Kidney (tissue), 22 donors: ENCODE measurements at places on chromosomes 5 and 9. TPM values are rescaled to one million over a fixed set of nuclear protein-coding genes. Genes with fewer than 3 reads are reported as not detected.

- H3K36me3 ChIP-seq = no peaks in the 10 kb centered on the region
- H3K4me3 ChIP-seq = no peak overlapping the region
- H3K27me3 ChIP-seq = no peaks in the 10 kb centered on the region
- H3K4me1 ChIP-seq = no peaks in the 10 kb centered on the region
- DNase-seq = no peak
Measured at GRCh38 chr5:62340392-62340791, 34.4 kb downstream of the KIF2A start.

GRCh38 chr9:3193791-3194190 is 332.0 kb downstream of the RFX3 start:
- H3K27me3 ChIP-seq = no peaks in the 10 kb centered on the region
- DNase-seq = no peak
- H3K27ac ChIP-seq = no peak overlapping the region
- H3K4me3 ChIP-seq = no peak overlapping the region

DNA sequence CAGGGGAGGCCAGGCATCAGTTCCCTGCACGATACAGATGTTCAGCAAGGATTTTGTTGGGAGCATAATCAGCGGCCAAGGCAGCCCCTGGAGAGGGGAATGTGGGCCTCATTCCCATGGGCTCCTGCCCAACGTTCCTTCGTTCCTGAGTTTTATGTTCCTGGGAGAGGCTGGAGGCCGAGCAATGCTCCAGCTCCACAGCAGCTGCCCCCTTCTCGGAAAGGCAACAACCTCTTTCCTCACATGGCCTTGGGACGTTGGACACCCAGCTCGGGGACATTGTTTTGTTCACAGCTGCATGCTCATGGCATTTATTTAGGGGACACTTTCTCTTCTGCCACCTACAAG is 63.8 kb upstream of the COL15A1 start:
- H3K4me3 ChIP-seq = no peak overlapping the region
- H3K4me1 ChIP-seq = no peaks in the 10 kb centered on the region
- H3K27ac ChIP-seq = peak overlapping the region; percentile 15
- H3K36me3 ChIP-seq = no peaks in the 10 kb centered on the region
- DNase-seq = no peak
- H3K27me3 ChIP-seq = no peaks in the 10 kb centered on the region

- no peak for DNase-seq
- H3K27me3 ChIP-seq = no peaks in the 10 kb centered on the region
- H3K36me3 ChIP-seq = no peaks in the 10 kb centered on the region
- H3K4me1 ChIP-seq = no peaks in the 10 kb centered on the region
Measured at GRCh38 chr5:179240561-179240960, 104.7 kb downstream of the ADAMTS2 start.

DNA sequence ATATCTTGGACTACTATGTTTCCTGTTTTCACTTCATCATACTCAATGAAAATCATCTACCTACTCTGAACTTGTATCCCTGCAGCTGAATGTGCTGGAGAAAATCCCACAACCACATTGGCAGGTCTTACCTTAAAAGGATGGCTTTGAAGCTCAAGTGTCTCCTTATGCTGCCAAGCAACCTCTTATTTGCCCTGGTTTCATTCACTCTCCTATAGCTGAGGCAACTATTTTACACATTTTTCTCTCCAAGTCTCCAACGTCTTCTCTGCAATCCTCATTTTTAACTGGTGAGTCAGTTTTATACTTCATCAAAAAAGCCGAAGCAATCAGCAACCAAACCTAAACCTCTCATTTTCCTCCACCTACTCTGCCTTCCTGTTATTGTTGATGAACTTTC is 49.7 kb downstream of the POU4F3 start:
- no peak overlapping the region for H3K4me3 ChIP-seq
- no peak for DNase-seq
- no peaks in the 10 kb centered on the region for H3K36me3 ChIP-seq
- no peaks in the 10 kb centered on the region for H3K27me3 ChIP-seq
- no peak overlapping the region for H3K27ac ChIP-seq

DNA sequence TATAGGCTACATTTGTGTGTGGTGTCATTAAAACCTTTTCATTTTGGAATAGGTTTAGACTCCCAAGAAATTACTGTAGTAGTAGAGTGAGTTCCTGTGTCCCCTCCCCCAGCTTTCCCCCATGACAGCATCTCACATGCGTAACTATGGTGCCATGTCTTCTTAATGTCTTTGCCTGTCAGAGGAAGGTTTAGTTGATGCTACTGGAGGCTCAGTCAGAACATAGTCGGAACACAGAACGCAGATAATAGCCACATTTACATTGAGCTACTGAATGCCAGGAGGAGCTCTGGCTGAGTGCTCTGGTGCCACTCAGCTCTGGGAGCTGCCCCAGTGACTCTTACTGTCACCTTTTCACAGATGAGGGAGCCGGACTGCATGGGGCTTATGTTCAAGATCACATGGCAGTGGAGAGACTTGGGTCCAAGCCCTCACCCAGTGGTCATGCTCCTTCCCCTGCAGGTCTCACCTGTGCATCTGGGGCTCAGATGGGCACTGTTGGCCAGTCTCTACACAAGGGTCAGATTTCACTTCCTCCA is 223.6 kb downstream of the AOPEP start:
- no peak for DNase-seq
- H3K4me1 ChIP-seq = peaks cover 34% of the 10 kb centered on the region
- H3K36me3 ChIP-seq = no peaks in the 10 kb centered on the region
- no peaks in the 10 kb centered on the region for H3K27me3 ChIP-seq
- peak overlapping the region; percentile 79 for H3K27ac ChIP-seq
- H3K4me3 ChIP-seq = no peak overlapping the region

- no peaks in the 10 kb centered on the region for H3K4me1 ChIP-seq
- no peak for DNase-seq
- no peaks in the 10 kb centered on the region for H3K36me3 ChIP-seq
- no peak overlapping the region for H3K4me3 ChIP-seq
- no peaks in the 10 kb centered on the region for H3K27me3 ChIP-seq
- H3K27ac ChIP-seq = no peak overlapping the region
Measured at GRCh38 chr5:71883742-71884103, 164.6 kb downstream of the CARTPT start.

DNA sequence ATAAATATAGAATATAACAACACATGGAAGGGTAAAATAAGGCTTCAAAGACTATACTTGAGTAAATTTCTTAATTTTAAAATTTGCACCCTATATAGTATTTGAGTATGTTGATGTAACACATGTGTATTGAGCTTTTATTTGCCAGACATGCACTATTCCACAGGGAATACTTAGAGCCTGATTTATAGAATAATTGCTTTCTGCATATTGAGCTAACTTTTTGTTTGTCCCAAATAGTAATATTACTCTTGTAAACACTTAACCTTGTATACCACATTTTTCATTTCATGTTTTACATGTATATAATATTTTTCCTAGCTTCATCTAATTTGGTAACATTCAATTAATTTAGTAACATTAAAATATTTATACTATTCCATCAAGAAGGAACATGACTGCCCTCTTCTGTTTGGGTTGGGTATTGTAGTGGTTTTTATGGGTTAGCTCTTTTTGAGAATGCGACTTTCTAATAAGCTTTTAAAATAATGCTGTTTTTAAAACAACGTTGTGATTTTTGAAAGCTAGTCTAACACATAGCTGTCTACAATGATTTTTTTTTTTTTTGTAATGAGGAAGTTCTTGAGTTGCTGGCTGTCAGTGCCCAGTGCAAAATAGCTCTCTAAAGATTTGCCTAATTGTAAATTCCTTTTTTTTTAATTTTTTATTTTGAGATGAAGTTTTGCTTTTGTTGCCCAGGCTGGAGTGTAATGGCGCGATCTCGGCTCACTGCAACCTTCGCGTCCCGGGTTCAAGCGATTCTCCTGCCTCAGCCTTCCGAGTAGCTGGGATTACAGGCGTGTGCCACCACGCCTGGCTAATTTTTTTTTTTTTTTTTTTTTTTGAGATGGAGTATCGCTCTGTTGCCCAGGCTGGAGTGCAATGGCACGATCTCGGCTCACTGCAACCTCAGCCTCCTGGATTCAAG is 4.8 kb downstream of the SUB1 start:
- no peaks in the 10 kb centered on the region for H3K27me3 ChIP-seq
- H3K27ac ChIP-seq = no peak overlapping the region
- no peak overlapping the region for H3K4me3 ChIP-seq
- H3K36me3 ChIP-seq = peaks cover 7% of the 10 kb centered on the region
- DNase-seq = no peak

DNA sequence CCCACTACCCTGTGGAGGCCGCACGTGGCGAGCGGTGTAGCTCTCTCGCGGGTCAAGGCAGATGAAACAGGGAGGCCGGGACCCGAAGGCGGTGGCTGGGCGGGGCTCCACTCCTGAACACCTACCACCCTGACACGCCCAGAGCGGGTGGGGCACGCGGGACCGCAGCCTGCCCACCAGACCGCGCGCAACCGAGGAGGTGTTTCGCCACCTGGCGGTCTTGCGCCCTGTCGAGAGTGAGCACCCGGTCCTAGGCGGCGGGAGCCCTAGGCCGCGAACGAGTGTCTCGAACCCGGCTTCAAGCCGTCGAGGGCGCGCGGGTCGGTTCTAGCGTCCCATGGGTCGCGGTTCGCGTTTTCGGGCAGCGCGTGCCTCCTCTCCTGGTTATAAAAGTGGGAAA is 2.2 kb upstream of the EXOSC3 start:
- no peaks in the 10 kb centered on the region for H3K27me3 ChIP-seq
- no peak overlapping the region for H3K4me3 ChIP-seq
- peaks cover 12% of the 10 kb centered on the region for H3K36me3 ChIP-seq
- no peak overlapping the region for H3K27ac ChIP-seq
- no peaks in the 10 kb centered on the region for H3K4me1 ChIP-seq
- no peak for DNase-seq

DNA sequence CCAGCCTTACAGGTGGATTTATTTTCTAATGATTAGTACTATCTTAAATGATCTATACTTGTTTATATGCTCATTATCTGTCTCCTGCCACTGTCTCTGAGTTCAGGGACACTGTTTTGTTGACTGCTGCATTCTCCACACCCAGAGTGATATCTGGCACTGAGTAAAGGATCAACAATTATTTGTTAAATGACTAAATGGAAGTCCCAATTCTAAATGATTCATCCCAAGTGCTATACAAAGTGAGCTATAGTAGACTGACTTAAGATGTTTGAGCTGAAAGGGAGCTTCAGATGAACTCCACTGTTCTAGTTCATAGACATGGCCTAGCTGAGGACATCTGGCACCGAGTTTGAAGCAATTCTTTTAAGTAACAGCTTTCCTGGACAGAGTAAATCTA is 40.5 kb downstream of the ITGA2 start:
- H3K4me3 ChIP-seq = no peak overlapping the region
- no peak overlapping the region for H3K27ac ChIP-seq
- H3K4me1 ChIP-seq = no peaks in the 10 kb centered on the region
- DNase-seq = no peak
- no peaks in the 10 kb centered on the region for H3K36me3 ChIP-seq
- H3K27me3 ChIP-seq = no peaks in the 10 kb centered on the region

GRCh38 chr5:148408092-148408491 is 24.3 kb downstream of the FBXO38 start:
- H3K4me3 ChIP-seq = no peak overlapping the region
- peaks cover 17% of the 10 kb centered on the region for H3K36me3 ChIP-seq
- H3K27me3 ChIP-seq = no peaks in the 10 kb centered on the region
- no peak overlapping the region for H3K27ac ChIP-seq

GRCh38 chr9:135492886-135493669 is 7.4 kb upstream of the MRPS2 start:
- H3K4me1 ChIP-seq = no peaks in the 10 kb centered on the region
- H3K27me3 ChIP-seq = no peaks in the 10 kb centered on the region
- no peaks in the 10 kb centered on the region for H3K36me3 ChIP-seq
- H3K4me3 ChIP-seq = no peak overlapping the region
- DNase-seq = no peak

GRCh38 chr5:142894749-142895148 is 124.6 kb downstream of the ARHGAP26 start:
- no peak for DNase-seq
- H3K4me1 ChIP-seq = no peaks in the 10 kb centered on the region
- no peak overlapping the region for H3K4me3 ChIP-seq
- H3K36me3 ChIP-seq = no peaks in the 10 kb centered on the region
- H3K27ac ChIP-seq = no peak overlapping the region

DNA sequence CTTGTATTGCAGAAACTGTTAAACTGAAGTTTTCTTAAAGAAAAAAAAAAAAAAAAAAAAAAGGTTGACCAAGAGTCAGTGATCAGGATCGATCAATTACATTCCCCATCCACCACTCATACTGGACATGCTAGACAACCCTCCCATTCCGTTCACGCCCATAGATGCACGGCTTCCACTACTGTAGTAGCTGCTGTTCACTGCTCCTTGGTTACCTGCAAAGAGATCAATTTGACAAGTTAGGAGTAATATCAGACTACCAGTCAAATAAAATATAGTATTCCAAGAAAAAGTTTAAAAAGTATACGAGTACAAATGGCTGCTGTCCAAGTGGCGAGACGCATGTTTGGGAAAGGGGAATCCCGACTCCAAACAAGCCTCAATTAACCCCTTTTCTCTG is 8.7 kb downstream of the HNRNPH1 start:
- H3K36me3 ChIP-seq = peaks cover 92% of the 10 kb centered on the region
- no peaks in the 10 kb centered on the region for H3K27me3 ChIP-seq
- H3K4me3 ChIP-seq = no peak overlapping the region
- no peak overlapping the region for H3K27ac ChIP-seq
- H3K4me1 ChIP-seq = peaks cover 7% of the 10 kb centered on the region

DNA sequence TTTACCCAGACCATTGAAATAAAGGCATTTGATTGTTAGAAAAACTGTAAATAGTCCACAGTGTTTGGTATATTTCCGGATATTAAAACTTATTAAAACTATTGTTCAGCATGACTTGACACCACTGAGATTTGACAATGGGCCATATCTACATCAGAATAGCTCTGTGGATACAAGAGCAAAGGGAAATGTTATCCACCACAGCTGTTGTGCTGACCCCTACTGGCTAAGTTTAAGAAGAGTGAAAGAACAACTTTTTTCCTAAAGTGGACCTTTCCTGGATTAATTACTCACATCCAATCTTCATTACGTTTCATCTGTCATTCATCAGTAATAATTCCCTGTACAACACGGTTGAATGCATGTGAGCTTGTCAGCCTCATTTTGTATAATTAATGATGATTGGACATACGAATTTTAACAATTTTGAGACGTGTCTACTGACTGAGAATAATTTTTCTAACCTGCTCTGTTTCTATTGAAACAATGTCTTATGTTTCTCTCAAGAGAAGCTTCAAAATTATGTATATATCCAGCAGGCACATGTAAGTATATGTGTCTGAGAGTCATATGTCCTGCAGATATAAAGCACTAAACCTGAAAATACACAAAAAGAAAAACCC is 1952.6 kb downstream of the MAT2B start:
- H3K27me3 ChIP-seq = no peaks in the 10 kb centered on the region
- no peak for DNase-seq
- H3K4me3 ChIP-seq = no peak overlapping the region
- no peak overlapping the region for H3K27ac ChIP-seq
- H3K4me1 ChIP-seq = no peaks in the 10 kb centered on the region

The PRRT1B gene
- polyA plus RNA-seq = not detected

The SLC45A2 gene
- 0.22 TPM for polyA plus RNA-seq

The PFN3 gene
- polyA plus RNA-seq = not detected

The RNF208 gene
- polyA plus RNA-seq = 22.8 TPM

The NEUROG1 gene
- not detected for polyA plus RNA-seq

The LCN10 gene
- polyA plus RNA-seq = 3.9 TPM

The IL9 gene
- not detected for polyA plus RNA-seq

The HTR1A gene
- not detected for polyA plus RNA-seq

The GMCL2 gene
- not detected for polyA plus RNA-seq
